ENCODE measurements at places on chromosomes 1 and 21. TPM values are rescaled to one million over a fixed set of nuclear protein-coding genes. Genes with fewer than 3 reads are reported as not detected.

Gene PRELP
- total RNA-seq = 5.5 TPM

GRCh38 chr1:29984862-29985605 is 738.4 kb downstream of the MATN1 start:
- no peak for DNase-seq

Gene UBXN10
- 1.6 TPM for total RNA-seq

Gene GPR37L1
- not detected for total RNA-seq

GRCh38 chr21:15001113-15001512 is 63.7 kb downstream of the NRIP1 start:
- no peak for DNase-seq

DNA sequence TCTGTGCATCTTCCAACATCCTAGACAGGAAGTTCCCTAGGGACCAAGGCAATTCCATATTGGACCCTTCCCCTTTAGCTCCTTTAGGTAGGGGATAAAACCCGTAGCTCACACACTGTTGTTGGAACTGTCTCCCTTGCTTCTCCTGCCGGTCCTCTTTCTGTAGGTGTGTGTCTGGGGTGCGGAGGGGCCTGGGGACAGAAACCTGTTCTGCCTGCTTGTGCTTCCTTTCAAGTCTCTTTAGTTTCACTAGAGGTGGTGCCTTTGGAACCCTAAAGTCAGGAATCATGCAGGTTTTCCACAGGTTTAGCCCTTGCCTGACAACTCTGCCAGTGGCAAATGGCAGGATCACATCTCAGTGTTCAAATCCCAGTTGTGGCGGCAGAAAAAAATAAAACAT is 74.6 kb upstream of the PTGFRN start:
- no peak for DNase-seq

All from skin of body (tissue), 3 donors.